Memory B cell (primary cell): ENCODE measurements at places on chromosomes 7 and 10.

DNA sequence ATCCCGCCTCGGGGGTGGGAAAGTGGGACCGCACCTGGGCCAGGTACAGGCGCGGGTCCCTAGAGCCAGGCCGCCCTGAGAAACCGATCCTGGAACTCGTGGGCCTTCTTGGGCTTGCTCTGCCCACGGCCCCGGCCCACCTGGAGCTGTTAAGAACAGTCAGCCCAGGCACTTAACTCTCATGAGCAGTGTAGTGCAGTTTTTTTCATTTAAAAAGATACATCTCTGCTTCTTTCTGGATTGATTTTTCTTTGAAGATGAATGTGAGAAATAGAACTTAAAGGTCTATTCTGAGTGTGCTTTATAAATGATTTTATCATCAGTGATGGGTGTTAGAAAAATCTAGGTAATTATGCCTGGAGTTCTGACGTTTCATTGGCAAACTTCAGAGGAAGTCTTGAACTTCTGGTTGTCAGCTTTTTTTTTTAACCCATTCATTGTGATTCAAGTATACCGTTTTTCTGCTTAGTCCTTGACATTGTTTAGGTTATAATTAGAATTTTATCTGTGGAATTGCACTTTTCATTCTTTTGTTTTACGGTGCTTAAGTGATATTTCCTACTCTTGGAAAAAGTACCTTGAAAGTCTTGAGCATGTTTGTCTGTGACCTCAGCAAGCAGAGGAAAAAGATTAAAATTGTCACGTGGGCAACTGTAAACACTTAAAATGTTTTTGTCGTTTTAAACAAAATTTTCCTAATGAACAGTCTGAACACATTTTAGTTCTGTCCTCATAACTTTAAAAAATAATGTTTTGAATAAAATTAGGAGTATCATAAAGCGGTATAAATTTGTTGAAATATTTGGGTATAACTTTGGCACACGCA lies 906 bp downstream of the CDK1 start:
- DNase-seq, result no peak

- no peak for DNase-seq
Measured at GRCh38 chr7:122914812-122915211, 28.6 kb upstream of the CADPS2 start.

DNA sequence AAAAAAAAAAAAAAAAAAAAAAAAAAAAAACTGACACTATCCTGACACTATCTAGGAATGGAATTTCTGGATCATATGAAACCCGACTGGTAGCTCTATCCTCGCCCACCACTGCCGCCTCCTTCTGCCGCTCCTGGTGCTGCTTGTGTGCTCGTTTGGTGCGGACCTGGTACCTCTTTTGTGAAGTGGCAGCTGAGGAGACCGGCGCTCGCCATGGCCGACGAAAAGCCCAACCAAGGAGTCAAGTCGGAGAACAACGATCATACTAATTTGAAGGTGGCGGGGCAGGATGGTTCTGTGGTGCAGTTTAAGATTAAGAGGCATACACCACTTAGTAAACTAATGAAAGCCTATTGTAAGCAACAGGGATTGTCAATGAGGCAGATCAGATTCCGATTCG lies 130.6 kb downstream of the SEPTIN14 start:
- no peak for DNase-seq

DNA sequence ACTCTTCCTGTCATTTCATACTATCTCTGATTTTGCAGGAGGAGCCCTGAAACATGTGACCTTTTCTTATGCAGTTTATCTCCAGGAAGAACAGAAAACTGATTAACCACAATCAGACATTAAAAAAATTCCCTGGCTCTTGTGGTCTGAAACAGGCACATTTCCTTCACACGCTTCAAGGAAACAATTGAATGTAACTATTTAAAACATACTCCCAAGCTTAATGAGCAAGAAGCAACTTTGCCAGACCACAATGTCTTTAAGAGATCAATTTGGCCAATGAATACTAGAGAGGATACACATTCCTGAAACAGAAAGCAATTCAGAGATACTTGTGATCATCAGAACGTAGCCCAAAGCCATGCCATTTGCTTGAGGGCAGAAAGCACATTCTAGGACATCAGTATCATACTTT lies 65.8 kb downstream of the PIP4K2A start:
- DNase-seq, result no peak

DNA sequence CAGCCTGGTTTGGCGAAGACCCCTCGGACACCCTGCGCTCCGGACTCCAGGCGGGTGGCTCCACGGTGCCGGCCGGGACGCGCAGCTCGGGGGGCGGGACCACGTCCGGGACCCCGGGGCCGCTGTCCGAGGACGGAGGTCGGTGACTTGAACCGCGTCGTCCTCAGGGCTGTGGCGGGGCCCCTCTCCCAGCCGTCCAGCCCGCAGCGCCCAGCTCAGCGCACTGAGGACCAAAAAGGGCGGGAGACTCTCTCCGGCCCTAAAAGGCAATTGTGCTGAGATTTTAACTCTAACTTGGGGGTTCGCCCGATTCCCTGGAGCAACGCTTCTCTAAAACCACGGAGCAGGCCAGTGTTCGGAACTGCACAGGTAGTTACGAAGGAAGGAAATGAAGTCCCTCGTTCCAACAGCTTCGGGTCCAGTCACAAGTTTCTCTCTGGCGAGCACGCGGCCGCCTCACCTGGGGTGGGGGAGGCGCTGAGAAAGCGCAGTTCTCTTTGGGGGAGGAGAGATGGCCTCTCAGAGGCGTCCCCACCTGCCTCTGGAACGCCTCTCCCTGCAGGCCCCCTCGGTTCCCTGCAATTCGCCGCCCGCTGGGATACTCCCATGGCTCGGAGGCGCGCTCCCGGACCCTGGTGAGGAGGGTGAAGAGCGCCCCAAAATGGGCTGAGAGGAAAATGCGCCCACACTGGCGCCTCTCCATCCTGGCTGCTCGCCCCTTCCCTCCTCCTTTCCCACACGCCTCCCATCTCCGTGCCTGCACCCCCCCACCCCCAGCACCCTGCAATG lies 352.7 kb downstream of the DNAJB6 start:
- no peak for DNase-seq

DNA sequence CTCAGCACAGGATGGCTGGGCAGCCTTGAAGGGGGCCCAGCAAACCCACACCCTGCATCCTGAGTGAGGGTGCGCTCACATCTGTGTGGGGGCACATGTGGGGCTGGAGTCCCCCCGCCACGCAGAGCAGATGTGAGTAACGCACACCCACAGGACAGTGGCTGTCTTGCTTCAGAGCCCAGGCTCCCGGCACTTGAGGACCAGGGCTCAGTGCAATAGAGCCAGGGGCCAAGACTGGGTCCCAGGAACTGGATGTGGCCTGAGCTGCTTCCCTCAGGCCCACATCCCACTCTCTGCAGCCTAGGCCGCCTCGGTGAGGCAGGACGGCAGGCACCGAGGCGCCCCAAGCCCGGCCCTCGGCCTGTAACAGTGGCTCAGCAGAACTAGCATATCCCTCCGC lies 159.9 kb downstream of the MAD1L1 start:
- no peak for DNase-seq

GRCh38 chr10:13105184-13105583 lies 5.2 kb downstream of the OPTN start:
- DNase-seq, result no peak

- peak; percentile 90 for DNase-seq
Measured at GRCh38 chr7:129952653-129953560, at the start of gene UBE2H. UBE2H (minus strand) TSS chr7:129952960; CDS start chr7:129952555, 405 bp downstream.

GRCh38 chr7:92478711-92479110 lies 965 bp upstream of the ERVW-1 start:
- no peak for DNase-seq

DNA sequence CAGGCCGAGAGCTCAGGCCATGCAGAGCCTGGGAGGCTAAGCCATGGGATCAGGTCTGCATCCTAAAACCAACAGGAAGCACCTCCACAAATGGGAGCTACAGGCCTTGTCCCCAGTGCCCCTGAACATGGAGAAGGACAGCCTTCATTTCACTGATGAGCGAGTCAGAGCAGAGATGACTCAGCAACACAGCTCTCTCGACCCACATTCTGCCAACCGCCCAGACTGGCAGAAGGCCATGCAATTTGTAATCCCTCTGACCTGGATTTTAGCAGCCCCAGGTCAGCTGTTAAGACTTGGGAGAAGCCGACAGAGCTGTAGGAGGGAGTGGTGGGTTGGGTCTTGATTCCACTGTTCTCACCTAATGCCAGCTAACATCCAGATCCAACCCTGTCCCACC lies 25.5 kb downstream of the VOPP1 start:
- DNase-seq, result no peak

DNA sequence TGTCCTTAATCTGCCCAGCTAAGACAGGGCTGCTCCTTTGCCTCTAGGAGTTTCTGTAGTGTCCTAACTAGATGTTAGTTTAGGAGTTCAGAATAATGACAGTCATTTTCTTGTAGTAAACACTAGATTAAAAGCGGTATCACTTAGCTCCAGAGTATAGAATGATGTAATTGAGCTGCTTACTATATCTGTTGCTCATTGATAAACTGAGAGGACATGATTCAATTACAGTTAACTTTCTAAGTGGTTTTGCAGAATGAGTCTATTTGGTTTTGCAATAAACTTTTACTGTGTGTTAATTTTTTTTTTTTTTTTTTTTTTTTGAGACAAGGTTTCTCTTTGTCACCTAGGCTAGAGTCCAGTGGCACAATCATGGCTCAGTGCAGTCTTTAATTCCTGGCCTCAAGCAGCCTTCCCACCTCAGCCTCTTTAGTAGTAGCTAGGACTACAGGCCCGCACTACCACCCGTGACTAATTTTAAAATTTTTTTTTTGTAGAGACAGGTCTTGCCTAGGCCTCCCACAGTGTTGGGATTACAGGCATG lies 1.8 kb downstream of the STMP1 start:
- no peak for DNase-seq

DNA sequence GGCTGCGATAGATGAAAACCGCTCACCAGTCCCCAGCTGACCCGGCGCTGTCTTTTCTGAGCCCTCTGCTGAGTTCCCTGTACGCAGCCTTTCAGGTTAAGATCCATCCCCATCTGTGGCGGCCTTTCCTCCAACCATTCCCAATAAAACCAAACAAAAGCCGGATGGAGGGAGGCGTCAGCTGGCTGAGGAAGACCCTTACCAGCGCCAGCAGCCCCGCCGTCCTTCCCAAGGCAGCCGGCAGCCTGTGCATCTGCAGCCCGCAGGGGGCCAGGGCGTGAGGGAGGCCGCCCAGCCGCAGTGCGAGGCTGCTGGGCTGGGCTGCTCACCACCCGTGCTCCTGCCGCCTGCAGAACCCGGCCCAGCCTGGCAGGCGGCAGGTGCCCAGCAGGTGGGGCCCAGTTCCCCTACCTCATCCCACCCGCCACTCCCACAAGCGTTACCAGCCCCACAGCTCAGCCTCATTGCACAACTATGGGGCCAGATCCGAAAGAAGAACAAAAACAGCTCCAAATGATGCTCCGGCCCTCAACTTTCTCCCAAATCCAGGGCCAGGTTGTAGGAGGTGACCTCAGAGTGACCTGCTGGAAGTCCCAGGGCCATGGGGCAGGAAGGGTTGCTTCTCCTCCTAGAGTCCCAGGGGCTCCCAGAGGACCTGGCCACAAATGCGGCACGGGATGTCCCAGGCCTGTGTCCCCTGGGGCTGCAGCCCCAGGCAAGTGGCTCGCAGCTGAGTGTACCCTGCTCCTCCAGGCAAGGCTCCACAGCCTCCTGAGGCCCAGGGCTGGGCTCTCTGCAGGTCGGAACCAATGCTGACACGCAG lies 23.8 kb downstream of the PAPOLB start:
- DNase-seq, result no peak

DNA sequence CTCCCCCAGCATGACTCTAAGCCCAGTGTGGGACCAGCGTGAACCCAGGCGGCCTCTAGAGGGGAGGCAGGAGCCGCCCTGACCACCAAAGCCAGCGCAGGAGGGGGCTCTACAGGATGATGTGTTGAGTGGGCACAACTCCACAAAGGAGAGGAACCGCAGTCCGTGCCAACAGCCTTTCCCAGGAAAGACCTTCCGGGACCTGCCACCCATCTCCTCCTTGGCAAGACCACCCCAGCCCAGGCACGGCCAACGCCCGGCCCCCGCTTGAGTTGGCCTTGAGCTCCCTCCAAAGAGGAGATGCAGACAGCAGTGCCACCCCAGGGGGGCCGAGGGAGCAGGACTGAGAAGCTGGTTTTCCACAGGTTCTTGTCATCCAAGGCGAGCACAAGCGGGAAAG lies 38.9 kb downstream of the PTPRN2 start:
- DNase-seq, result no peak

GRCh38 chr10:93254180-93254853 lies 180.6 kb downstream of the CYP26A1 start:
- DNase-seq, result no peak

- no peak for DNase-seq
Measured at GRCh38 chr10:78412605-78413004, 378.9 kb downstream of the RPS24 start.

DNA sequence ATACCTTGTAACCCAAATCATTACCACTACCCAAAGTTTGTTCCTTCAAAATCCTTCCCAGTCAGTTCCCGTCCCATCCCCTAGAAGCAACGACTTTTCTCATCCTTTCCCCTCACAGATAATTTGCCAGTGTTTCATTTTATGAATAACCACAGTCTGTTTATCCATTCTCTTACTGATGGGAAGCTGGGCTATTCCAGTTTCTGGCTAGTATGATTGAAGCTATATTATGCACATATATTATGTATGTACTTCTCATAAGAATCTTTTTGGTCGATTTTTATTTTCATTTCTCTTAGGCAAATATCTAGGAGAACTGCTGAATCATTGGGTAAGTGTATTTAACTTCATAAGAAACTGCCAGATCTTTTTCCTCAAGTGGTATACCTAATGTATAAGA lies 114.6 kb downstream of the ZNF438 start:
- DNase-seq, result no peak

DNA sequence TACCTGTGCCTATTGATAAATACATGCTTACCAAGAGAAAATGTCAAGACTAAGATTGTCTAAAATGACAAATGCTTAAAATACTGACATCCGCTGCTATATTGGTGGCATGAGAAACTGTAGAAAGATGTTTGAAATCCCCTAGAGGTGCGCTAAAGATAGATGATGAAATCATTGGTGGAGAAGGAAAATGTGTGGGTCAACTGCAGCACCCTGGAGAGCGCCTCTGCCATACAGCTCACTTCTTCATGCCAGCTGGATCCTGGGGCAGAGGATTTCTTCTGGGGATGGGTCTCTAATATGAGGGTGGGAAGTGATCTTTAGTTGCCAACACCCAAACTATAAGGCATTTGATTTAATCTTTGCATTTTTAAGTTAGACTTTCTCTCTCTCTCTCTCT lies 680.4 kb upstream of the POM121L12 start:
- DNase-seq, result no peak

- no peak for DNase-seq
Measured at GRCh38 chr7:2387897-2388636, 15.3 kb upstream of the CHST12 start.

- no peak for DNase-seq
Measured at GRCh38 chr7:102096012-102096332, 190.7 kb upstream of the SH2B2 start.

DNA sequence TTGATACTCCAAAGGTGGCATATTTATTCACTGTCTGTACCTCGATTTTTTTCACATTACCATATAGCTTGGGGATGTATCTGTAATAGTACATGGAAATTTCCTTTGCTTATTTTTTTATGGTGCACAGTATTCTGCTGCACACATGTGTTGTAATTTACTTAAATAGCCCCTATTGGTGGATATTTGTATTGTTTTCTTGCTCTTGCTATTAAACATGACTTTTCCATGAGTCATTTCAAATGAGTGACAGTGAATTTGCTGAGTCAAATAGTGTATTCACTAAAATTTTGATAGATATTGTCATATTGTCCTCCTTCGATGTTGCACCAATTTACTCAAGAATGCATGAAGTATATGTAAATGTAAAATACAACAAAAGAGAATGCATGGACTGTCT lies 122.7 kb upstream of the STEAP4 start:
- DNase-seq, result no peak
